ENCODE measurements at places on chromosomes 4 and X.

DNA sequence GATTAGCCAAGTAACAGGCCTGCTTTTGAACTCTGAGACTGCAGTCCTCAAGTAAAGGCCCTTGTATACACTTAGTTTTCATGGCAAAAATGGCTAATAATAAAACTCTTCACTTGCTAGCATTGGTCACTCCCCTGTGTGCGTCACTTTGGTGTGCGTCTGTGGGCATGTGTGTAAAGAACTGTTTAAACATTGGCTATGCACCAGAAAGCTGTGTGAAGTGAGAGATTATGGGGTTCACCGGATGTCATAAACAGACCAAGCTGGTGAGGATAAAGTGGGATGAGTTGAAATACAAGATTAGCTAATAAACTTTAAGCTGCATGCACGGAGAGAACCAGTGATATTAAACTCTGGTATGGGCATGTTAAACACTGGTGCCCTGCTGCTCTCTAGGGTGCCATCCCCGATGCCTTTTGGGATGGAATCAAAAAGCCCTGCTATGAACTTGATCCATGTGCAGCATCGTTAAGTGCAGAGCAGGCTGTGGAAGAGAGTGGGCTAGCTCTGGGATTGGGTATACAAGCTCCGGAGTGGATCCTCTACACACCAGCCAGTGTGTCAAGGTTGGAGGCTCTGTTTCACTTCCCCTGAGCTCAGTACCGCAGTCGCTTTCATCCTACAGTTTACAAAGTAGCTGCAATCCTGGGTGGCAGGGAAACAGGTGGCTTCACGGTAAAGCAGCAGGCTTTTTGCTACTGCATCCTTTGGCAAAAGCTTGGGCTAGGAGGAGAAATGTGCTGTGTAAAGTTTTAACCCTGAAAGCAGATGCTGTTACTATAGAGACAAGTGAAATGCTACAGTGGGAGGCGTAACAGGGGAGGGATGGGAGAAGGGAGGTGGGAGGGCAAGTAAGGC is 108.3 kb upstream of the SLC4A4 start:
- DNase-seq = no peak

DNA sequence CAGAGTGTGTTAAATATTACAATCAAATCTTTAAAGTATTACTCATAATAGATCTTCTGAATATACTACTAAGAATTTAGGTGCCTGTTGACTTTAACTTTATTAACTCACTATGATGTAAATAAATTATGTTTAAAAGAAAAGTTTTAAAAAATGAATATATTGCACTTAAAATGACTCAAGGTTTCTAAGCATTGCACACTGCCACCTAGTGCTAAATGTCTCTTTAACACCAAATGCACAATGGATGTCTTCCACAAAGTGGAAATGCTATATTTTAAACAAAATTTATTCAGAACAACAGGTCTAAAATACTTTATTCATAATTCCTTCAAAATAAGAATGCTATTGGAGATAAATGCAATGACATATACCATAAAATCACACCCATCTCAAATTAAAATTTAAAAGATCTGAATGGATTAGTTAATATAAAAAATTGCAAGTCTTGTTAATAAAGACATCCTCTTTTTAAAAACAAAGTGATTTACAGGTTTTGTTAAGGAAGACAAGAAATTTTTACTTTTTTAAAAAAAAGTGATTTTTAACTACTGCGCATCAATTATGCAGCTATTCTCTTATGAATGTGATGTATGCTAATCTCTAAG is 5.5 kb downstream of the INPP4B start:
- DNase-seq = no peak

DNA sequence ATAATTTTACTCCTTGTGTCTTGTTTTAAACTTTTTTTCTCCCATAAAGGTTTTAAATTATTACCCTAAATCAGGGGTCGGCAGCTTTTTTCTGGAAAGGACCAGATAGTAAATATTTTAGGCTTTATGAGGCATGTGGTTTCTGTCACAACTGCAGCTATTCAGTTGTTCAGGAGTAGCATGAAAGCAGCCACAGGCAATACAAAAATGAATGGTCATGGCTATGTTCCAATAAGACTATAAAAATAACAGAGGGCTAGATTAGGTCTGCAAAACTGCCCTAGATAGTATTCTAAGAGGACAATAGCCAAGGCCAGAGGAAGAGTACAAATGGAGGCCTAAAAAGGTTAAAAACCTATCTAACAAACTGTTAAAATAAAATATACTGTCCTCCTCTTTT is 24.6 kb downstream of the HERC5 start:
- no peak for DNase-seq

- no peak for DNase-seq
Measured at GRCh38 chr4:84651499-84651898, 68.6 kb downstream of the CDS1 start.

DNA sequence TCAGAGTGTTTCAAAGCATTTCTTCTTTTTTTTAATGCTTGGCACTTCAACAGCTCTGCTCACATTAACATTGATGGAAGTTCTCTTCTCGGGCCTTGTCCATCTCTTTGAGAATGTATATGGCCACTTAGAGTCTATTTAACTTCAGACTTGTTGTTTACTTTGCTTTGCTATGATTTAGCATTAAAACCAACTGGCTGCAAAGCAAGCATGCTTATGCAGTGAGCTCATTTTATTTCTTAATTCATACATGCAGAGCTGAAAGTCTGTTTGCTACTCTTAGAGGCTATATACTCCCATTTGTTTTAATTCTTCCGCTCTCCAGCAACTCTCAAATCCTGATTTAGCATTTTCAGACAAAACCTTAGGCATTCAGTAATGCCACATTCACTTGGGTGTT is 107.6 kb upstream of the PACRGL start:
- DNase-seq = no peak

DNA sequence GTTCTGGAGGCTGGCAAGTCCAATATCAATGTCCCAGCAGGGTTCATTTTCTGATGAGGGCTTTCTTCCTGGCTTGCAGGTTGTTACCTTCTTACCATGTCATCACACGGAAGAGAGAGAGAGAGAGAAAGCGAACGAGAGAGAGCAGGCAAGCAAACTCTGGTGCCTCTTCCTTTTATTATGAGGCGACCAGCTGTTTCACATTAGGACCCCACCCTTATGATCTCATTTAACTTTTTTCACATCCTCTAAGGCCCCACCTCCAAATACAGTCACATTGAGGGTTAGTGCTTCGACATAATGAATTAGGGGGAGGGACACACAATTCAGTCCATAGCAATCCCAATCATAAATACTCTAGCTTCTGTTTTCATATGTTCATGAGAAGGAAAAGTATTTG is 10.6 kb upstream of the GPR174 start:
- peak; percentile 61 for DNase-seq

GRCh38 chrX:41289095-41289494 is 44.9 kb upstream of the DDX3X start:
- DNase-seq = no peak

- no peak for DNase-seq
Measured at GRCh38 chr4:148239494-148239985, 202.7 kb downstream of the NR3C2 start.

GRCh38 chr4:5500165-5500564 is 208.2 kb downstream of the EVC2 start:
- DNase-seq = no peak

GRCh38 chr4:150256841-150257730 is 178.8 kb downstream of the DCLK2 start:
- no peak for DNase-seq

DNA sequence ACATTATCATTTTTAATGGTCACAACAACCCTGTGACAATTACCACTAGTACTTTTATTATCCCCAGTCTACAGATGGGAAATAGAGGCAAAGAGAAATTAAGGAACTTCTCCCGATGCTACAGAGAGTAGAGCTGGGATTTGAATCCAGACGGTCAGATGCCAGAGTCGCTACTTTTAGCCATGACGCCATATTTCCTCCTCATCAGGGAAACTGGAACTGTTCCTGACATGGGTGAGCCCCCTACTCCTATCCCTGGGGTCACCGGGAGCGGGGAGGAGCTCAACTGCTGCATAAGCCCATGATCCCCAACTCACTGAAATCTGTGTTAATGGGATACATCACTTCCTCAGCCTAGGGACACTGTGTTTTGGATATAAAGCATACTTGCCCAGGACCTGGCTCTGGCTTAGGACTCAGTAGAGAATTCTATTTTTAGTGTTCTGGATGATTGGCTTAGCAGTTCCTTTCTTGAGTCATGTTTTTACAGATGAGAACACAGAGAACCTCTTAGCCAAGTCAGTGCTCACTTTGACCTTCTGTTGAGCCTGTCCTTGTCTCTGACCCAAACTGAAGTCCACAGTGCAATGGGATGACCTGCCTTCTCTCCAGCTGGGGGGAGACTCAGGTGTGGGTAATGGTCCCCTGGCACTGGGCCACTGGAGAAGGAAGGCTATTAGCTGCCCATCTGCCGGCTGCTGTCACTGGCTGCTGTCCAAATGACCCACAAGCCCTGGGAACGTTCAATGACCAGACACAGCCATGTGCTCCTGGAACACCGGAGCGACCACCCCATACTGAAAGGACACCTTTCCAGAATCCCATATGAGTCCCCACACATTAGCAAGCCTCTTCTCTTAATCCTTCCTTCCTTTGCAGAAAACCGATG is 90.8 kb upstream of the SHISA3 start:
- DNase-seq = no peak

DNA sequence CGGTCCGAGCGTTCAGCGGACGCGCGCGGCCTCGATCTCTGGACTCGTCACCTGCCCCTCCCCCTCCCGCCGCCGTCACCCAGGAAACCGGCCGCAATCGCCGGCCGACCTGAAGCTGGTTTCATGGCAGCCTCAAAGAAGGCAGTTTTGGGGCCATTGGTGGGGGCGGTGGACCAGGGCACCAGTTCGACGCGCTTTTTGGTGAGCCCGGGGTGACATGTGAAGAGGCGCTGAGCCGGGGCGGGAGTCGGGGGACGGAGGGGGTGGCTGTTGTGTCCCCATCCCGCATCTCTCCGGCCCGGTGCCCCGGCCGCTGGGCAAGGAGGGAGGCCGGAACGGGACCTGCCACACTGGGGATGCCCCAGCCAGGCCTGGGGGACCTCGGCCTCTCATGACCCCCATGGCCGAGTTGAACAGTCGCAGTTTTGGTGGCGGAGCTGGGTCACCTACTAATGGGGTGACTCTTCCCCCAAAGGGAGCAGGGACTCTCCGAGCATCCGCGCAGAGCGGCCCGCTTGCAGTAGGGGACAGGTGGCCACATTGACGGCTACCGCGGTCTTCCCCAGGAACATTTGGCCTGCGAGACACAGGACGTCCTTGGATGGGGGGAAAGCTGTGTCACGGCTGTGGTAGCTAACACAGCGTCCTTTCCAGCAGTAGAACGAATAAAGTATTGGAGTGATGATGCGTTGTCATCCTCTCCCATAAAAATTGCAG is at the start of gene GK:
TSS of gene GK (plus strand) at position 9 of the 717 bp plus-strand sequence. CDS start at position 124, 115 bp downstream.
- DNase-seq = no peak

- DNase-seq = no peak
Measured at GRCh38 chr4:185585211-185585610, 49.9 kb upstream of the PDLIM3 start.

GRCh38 chr4:82373486-82373815 is 340 bp downstream of the HNRNPD start:
- DNase-seq = no peak

- DNase-seq = no peak
Measured at GRCh38 chr4:139919521-139919920, 234.5 kb downstream of the MAML3 start.

GRCh38 chr4:101019941-101020401 is 327.4 kb downstream of the PPP3CA start:
- DNase-seq = no peak

DNA sequence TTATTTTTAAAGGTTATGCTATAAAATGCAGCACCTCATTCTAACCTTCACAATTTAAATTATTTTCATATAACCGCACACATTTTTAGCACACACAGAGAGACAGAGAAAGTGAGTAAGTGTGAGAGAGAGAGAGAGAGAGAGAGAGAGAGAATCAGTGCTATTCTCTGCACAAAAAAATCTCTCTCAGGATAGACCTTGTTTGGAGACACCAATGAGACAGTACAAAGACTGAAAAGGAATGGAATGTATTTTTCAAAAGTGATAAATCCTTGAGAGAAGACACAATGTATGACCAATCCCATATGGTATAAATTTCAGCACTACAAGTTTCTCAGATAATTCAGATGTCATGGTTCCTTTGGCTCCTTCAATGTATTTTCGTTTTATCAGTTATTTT is 132.1 kb upstream of the PCDH18 start:
- DNase-seq = no peak

DNA sequence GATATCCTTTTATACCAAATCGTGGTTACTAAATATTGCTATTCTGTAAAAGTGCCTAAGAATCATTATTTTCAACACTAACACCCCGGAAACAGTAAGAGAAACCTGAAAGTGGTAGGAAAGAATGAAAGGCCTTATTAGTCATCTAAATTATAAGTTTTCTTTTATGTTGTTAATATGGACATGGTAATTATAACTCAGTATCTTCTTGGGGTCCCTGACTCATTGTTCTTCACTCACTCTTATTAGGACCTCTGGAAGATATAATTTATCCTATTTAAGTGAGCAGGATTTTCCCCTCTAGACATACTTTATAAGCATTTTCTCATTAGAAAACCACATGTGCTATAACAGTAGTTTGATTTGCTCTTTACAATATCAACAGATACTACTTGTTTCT is 51.0 kb downstream of the SMARCA5 start:
- no peak for DNase-seq
